Activated CD8-positive, alpha-beta memory T cell treated with anti-CD3 and anti-CD28 coated beads, Interleukin-2, amount 10 ng/mL, durations not matched to agents 7 days and 5 days (primary cell): ENCODE measurements at places on chromosomes 7 and 10.

DNA sequence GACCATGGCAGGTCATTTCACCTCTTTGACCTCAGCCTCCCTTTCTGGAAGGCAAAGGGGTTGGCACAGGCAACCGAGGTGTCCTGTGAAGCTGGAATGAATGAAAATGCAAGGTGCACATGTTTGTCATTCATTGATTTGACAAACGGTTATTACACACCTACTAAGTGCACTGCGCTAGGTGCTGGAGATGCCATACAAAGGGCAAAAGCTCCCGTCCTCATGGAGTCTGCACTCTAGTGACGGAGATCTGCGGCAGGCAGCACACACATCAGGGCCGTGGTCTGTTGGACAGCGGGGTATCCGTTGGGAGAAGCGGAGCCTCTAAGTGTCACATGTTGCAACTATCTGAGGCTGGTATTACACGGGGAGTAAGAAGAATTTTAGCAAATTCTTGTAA lies 44.2 kb downstream of the PRF1 start:
- no peaks in the 10 kb centered on the region for H3K27me3 ChIP-seq
- DNase-seq, result no peak
- no peak overlapping the region for H3K27ac ChIP-seq
- H3K36me3 ChIP-seq, result no peaks in the 10 kb centered on the region

DNA sequence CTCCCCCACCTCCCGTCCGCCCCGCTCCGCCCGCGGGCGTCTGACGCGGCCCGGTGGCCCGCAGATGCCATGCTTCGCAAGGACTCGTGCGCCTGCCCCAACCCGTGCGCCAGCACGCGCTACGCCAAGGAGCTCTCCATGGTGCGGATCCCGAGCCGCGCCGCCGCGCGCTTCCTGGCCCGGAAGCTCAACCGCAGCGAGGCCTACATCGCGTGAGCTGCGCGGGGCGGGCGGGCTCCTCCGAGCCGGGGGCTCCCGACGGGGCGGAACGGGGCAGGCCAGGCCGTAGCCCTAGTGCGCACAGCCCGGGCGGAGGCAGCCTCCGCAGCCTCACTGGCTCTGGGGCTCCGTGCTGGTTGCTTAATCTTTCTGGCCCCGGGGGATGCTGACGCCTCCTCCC lies 2.8 kb downstream of the ASIC3 start:
- H3K4me3 ChIP-seq, result no peak overlapping the region
- H3K27ac ChIP-seq, result no peak overlapping the region
- H3K27me3 ChIP-seq, result peaks cover 9% of the 10 kb centered on the region

- H3K4me1 ChIP-seq, result no peaks in the 10 kb centered on the region
- no peaks in the 10 kb centered on the region for H3K27me3 ChIP-seq
- no peak for DNase-seq
- H3K4me3 ChIP-seq, result no peak overlapping the region
- H3K27ac ChIP-seq, result no peak overlapping the region
Observed at GRCh38 chr10:10778959-10779358, 238.7 kb upstream of the CELF2 start.

GRCh38 chr10:99841746-99842145 lies 59.3 kb downstream of the ABCC2 start:
- H3K36me3 ChIP-seq, result no peaks in the 10 kb centered on the region
- no peaks in the 10 kb centered on the region for H3K27me3 ChIP-seq
- H3K4me1 ChIP-seq, result peaks cover 9% of the 10 kb centered on the region
- H3K4me3 ChIP-seq, result no peak overlapping the region

- peaks cover 60% of the 10 kb centered on the region for H3K27me3 ChIP-seq
- no peaks in the 10 kb centered on the region for H3K36me3 ChIP-seq
- H3K4me1 ChIP-seq, result peaks cover 3% of the 10 kb centered on the region
- no peak overlapping the region for H3K27ac ChIP-seq
Observed at GRCh38 chr10:48525113-48525512, 79.8 kb downstream of the ARHGAP22 start.

- H3K27ac ChIP-seq, result no peak overlapping the region
- no peaks in the 10 kb centered on the region for H3K36me3 ChIP-seq
- H3K4me1 ChIP-seq, result no peaks in the 10 kb centered on the region
- H3K4me3 ChIP-seq, result no peak overlapping the region
Observed at GRCh38 chr7:151891182-151891581, 14.3 kb upstream of the PRKAG2 start.

DNA sequence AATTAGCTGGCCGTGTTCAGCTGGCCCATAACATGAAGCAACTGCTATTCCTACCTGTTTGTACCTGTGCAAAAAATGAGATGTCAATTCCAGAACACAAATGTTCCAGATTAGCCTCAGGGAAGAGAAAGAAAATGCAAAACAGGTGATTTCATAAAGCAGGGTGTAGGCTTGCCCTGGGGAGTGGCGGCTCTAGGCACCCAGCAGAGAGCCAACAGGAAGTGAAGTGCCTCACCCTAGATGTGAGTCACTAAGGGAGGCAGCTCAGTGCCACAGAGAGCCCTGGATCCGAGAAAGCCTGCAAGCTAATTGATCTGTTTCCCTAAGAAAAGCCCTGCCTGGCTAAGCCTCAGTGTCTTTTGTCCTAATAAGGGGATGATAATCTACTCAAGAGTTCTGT lies 240.0 kb downstream of the ARHGAP21 start:
- H3K36me3 ChIP-seq, result no peaks in the 10 kb centered on the region
- no peak for DNase-seq
- H3K27me3 ChIP-seq, result peaks cover 4% of the 10 kb centered on the region
- H3K27ac ChIP-seq, result no peak overlapping the region

DNA sequence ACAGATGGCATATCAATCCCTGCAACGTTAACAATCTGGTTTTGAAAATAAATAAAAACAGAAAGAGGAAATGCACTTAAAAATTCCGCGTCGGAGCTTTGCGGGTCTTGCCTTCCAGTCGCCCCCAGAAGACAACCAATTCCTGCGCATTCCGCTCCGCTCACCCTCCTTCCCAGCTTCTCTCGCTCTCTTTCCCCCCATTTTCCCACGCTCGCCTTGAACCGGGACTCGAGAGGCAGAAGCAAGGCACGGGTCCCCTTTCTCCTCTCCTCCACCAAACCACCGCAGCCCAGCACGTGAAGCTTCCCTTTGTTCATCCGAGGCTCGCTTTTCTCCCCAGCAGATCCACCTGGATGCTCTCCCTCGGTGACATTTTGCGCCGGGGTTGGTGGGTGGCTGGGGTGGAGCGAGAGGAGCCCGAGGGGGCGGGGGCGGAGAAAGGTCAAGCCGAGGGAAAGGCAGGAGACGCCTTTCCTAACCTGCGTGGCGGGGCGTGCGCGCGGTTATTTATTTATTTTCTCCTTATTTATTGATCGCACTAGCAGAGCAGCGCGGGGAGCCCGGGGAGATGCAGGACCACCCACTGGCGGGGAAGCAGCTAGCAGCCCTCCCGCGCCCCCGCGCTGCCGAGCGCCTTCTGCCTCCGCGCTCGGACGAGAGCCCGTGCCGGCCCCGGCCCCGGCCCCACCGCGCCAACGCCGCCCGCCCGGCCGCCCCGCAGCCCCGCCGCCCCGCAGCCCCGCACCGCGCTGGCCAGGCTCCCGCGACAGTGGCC lies at the start of gene KCND2:
Gene KCND2 (plus strand): TSS at position 475 of the 775 bp plus-strand sequence.
- no peaks in the 10 kb centered on the region for H3K36me3 ChIP-seq
- no peak within 1 kb of the TSS for H3K27ac ChIP-seq
- peaks cover 24% of the 10 kb centered on the region for H3K27me3 ChIP-seq
- H3K4me3 ChIP-seq, result peak within 1 kb of the TSS; percentile 66
- no peak for DNase-seq

GRCh38 chr7:127588697-127589482 lies 679 bp downstream of the ARF5 start:
- H3K27ac ChIP-seq, result peak overlapping the region; percentile 89
- H3K4me1 ChIP-seq, result peaks cover 33% of the 10 kb centered on the region
- H3K36me3 ChIP-seq, result peaks cover 17% of the 10 kb centered on the region
- DNase-seq, result peak; percentile 56

DNA sequence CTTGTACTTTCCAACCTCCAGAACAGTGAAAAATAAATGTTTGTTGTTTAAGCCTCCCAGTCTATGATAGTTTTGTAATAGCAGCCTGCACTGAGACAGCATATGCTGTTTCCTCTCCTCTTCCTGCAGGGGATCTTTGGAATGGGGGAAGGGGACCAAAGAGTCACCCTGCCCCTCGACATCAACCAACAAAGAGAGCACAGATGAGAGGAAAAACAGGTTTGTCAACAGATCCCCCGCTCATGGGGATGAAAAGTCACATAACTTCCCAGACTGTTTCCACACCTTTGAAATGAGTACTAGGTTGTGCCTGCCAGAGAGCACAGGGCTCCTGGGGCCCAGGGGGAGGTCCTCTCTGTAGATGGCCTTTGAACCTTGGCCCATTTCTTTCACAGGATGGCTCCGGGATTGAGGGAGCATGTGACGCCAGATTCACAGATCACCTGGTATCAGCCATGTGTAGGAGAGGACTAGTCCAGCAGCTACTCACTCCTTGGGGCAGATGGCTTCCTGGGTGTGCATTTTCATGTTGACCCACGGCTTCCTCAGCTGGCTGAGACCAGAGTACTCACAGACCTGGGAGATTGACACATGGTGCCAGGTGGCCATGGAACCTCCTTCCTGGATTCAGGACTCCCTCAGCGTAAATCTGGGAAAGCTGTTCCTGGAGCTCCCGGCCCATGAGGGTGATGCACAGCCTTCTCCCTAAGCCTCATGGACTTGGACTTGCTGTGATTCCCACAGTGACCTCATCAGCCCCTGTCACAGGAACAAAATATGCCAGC lies 125.6 kb downstream of the CXCL12 start:
- no peak for DNase-seq
- H3K27ac ChIP-seq, result no peak overlapping the region
- H3K27me3 ChIP-seq, result no peaks in the 10 kb centered on the region
- no peak overlapping the region for H3K4me3 ChIP-seq

- H3K4me1 ChIP-seq, result peaks cover 4% of the 10 kb centered on the region
- H3K27ac ChIP-seq, result no peak overlapping the region
- H3K4me3 ChIP-seq, result no peak overlapping the region
- peaks cover 7% of the 10 kb centered on the region for H3K36me3 ChIP-seq
Observed at GRCh38 chr10:87976101-87976743, 112.8 kb downstream of the PTEN start.

- no peak overlapping the region for H3K4me3 ChIP-seq
- H3K27ac ChIP-seq, result no peak overlapping the region
- DNase-seq, result no peak
- peaks cover 6% of the 10 kb centered on the region for H3K36me3 ChIP-seq
- H3K27me3 ChIP-seq, result no peaks in the 10 kb centered on the region
Observed at GRCh38 chr10:21757185-21757901, 223.3 kb downstream of the MLLT10 start.

GRCh38 chr7:156820445-156821063 lies 72.4 kb downstream of the LMBR1 start:
- no peak overlapping the region for H3K27ac ChIP-seq
- no peak overlapping the region for H3K4me3 ChIP-seq
- DNase-seq, result no peak
- no peaks in the 10 kb centered on the region for H3K4me1 ChIP-seq

DNA sequence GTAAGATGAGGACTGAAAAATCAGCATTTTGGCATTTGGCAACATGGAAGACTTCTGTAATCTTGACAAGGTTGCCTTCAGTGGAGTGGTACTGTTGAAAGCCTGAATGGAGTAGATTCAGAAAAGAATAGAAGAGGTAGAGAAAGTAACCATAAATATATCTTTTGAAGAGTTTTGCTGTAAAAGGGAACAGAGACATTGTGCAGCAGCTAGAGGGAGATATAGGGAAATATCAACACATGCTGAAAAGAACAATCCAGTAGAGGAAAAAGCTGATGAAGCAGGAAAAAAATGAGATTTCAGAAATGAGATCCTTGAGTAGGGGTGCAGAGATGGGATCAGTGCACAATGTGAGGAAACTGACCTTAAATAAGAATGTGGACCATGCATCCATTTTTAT lies 60.0 kb downstream of the RAPGEF5 start:
- peaks cover 52% of the 10 kb centered on the region for H3K27me3 ChIP-seq
- H3K4me3 ChIP-seq, result no peak overlapping the region
- H3K36me3 ChIP-seq, result no peaks in the 10 kb centered on the region
- peaks cover 20% of the 10 kb centered on the region for H3K4me1 ChIP-seq
- no peak overlapping the region for H3K27ac ChIP-seq

GRCh38 chr10:69866688-69867461 lies 65.2 kb downstream of the COL13A1 start:
- no peaks in the 10 kb centered on the region for H3K36me3 ChIP-seq
- no peaks in the 10 kb centered on the region for H3K4me1 ChIP-seq
- H3K27ac ChIP-seq, result no peak overlapping the region
- DNase-seq, result no peak
- peaks cover 11% of the 10 kb centered on the region for H3K27me3 ChIP-seq

- no peaks in the 10 kb centered on the region for H3K4me1 ChIP-seq
- DNase-seq, result no peak
- no peak overlapping the region for H3K4me3 ChIP-seq
- H3K27me3 ChIP-seq, result peaks cover 4% of the 10 kb centered on the region
Observed at GRCh38 chr10:94076325-94076841, 82.7 kb downstream of the PLCE1 start.

GRCh38 chr10:13938950-13939349 lies 352.2 kb downstream of the PRPF18 start:
- H3K27ac ChIP-seq, result no peak overlapping the region
- H3K27me3 ChIP-seq, result peaks cover 7% of the 10 kb centered on the region
- H3K4me1 ChIP-seq, result no peaks in the 10 kb centered on the region
- H3K4me3 ChIP-seq, result no peak overlapping the region

GRCh38 chr7:132029369-132030085 lies 473.1 kb upstream of the PODXL start:
- H3K27ac ChIP-seq, result no peak overlapping the region
- H3K4me3 ChIP-seq, result no peak overlapping the region
- H3K27me3 ChIP-seq, result no peaks in the 10 kb centered on the region
- no peaks in the 10 kb centered on the region for H3K4me1 ChIP-seq

DNA sequence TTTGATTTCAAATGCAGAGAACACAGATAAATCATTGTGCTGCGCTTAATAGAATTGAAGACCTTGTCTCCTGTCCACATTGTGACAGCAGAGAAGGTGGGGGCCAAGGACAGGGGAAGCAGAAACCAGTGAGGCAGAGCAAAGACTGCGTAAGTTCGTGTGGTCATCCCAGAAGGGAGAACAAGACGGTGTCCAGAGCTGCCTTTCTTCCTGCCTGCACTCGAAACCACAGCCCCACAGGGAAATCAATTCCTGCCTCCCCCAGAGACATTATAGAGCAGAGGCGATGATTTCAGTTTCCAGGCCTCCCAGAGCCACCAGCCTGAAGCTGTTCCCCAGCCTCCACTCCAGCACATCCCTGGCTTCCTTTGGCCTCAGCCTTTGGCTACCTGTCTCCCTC lies 39.7 kb upstream of the UCN3 start:
- H3K4me1 ChIP-seq, result no peaks in the 10 kb centered on the region
- no peaks in the 10 kb centered on the region for H3K36me3 ChIP-seq
- H3K27me3 ChIP-seq, result peaks cover 11% of the 10 kb centered on the region
- no peak overlapping the region for H3K27ac ChIP-seq
- no peak overlapping the region for H3K4me3 ChIP-seq

GRCh38 chr10:89151857-89152256 lies 55.3 kb downstream of the CH25H start:
- H3K4me3 ChIP-seq, result no peak overlapping the region
- peaks cover 9% of the 10 kb centered on the region for H3K36me3 ChIP-seq
- no peak for DNase-seq
- H3K27me3 ChIP-seq, result peaks cover 26% of the 10 kb centered on the region
- peaks cover 2% of the 10 kb centered on the region for H3K4me1 ChIP-seq

- H3K27me3 ChIP-seq, result no peaks in the 10 kb centered on the region
- H3K4me3 ChIP-seq, result peak overlapping the region; percentile 99
- no peak for DNase-seq
- H3K4me1 ChIP-seq, result peaks cover 86% of the 10 kb centered on the region
- peaks cover 12% of the 10 kb centered on the region for H3K36me3 ChIP-seq
- peak overlapping the region; percentile 95 for H3K27ac ChIP-seq
Observed at GRCh38 chr7:100543586-100543985, 4.6 kb downstream of the AGFG2 start.
